ENCODE measurements at places on chromosomes 16 and 17. TPM values are rescaled to one million over a fixed set of nuclear protein-coding genes. Genes with fewer than 3 reads are reported as not detected.

- no peak for DNase-seq
These were observed 40.3 kb upstream of the SNN start for GRCh38 chr16:11627822-11628457.

DNA sequence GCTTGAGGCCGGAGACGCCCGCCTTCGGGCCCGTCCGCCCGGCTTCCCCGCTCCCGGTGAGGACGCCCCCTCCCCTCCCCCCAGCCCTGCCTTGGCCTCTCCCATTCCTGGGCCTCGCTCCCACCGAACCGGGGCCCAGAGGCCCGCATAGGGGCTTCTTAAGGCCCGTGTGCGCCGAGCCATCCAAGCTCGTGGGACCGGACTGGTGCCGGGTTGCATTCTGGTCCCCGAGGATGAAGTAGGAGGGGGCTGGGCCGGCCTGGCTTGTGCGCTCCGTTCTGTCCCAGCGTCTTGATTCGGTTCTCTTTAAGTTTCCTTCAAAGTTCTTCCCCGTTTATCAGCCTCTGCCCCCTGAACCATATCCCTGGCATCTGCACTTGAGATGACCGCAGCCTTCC is 488 bp downstream of the SENP3 start:
- DNase-seq = no peak

DNA sequence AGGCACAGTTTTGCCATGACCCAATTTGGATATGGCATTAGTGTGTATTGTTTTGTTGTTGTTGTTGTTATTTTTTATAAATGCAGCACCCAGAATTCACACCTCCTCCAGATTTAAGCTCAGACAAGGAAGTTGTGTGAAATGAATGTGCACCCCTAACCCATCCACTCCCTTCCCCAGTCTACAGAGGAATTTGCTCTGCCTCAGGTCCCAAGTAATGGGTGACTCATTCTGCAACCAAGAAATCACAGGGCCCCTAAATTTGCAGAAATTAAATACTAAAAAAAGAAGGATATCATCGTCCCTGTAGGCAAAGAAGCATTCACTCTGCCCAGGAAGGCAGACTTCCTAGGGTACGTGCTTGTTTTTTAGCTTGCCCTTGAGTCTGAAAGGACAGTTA is 62.3 kb downstream of the CLEC16A start:
- no peak for DNase-seq

DNA sequence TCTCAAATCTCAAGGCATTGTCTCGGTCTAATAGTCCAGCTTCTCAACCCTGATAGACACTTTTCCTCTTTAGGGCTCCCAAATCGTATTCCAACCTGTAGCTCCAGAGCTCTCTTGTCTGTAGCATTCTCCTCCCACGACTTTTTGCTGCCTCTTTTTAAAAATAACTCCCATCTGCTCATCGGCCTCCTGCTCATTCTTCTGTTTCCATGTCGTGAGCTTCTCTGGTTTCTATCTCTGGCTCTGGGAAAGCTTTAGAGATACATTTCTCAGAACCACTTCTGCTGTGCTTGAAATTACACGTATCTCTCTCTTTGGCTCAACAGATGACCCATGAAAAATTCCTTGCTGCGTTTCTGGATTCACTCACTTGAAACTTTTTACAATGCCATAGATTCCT is 609.6 kb upstream of the C16orf82 start:
- no peak for DNase-seq

- DNase-seq = peak; percentile 72
These were observed 32.7 kb upstream of the RPH3AL start for GRCh38 chr17:385178-385835.

DNA sequence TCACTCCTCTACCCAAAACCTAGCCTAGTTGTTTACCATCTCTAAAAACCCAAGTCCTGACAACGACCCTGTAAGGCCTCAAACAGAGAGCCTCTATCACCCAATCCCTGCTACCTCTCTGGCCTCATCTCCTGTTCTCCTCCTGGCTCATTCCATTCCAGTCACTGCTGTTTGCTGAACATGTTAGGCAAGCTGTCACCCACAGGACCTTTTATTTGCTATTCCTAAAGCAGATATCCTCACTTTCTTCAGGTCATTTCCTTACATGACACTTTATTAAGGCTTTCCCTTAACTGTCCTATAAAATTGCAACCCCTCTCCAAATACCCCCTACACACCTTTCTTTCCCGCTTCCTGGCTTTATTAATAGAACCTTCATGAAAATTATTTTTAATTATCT is 85.1 kb downstream of the KANSL1 start:
- no peak for DNase-seq

- peak; percentile 43 for DNase-seq
These were observed 2.0 kb downstream of the P2RX1 start for GRCh38 chr17:3914312-3914670.

- no peak for DNase-seq
These were observed 2.2 kb downstream of the MT3 start for GRCh38 chr16:56591377-56592060.

- no peak for DNase-seq
These were observed 27.5 kb downstream of the AXIN2 start for GRCh38 chr17:65533852-65534457.

DNA sequence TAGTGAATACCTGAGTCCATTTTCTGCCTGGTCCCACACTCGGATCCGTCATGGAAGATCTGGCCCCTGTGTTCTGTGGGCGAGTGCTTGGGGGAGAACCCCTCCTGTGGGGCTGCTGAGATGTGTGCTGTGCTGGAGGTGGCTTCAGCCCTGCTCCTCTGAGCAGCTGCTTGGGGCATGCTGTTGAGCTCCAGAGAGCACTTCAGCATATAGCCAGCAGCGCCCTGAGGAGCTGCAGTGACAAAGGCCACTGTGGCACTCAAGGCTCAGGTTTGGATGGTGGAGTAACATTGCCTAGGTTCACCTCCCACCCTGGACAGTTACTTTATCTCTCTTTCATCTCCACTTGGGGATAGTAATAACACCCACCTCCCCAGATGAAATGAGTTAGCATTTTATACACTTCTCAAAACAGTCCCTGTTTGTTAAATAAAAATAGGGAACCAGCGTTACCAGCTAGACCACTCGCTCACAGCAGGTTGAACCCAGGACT is 75.3 kb downstream of the KSR1 start:
- no peak for DNase-seq

- DNase-seq = peak; percentile 91
These were observed 11.0 kb downstream of the CHMP6 start for GRCh38 chr17:81002409-81003361.

GRCh38 chr17:48175692-48176470 is 68.3 kb downstream of the SNX11 start:
- DNase-seq = no peak

IL17C gene
- not detected for total RNA-seq

PLA2G10 gene
- total RNA-seq = 48.6 TPM
